HAP-1 (cell line): ENCODE measurements at places on chromosomes 6 and 20.

GRCh38 chr6:152091201-152091600 is 283.7 kb downstream of the ESR1 start:
- no peak for DNase-seq

GRCh38 chr20:36483919-36484808 is 57.2 kb upstream of the MYL9 start:
- DNase-seq = no peak

DNA sequence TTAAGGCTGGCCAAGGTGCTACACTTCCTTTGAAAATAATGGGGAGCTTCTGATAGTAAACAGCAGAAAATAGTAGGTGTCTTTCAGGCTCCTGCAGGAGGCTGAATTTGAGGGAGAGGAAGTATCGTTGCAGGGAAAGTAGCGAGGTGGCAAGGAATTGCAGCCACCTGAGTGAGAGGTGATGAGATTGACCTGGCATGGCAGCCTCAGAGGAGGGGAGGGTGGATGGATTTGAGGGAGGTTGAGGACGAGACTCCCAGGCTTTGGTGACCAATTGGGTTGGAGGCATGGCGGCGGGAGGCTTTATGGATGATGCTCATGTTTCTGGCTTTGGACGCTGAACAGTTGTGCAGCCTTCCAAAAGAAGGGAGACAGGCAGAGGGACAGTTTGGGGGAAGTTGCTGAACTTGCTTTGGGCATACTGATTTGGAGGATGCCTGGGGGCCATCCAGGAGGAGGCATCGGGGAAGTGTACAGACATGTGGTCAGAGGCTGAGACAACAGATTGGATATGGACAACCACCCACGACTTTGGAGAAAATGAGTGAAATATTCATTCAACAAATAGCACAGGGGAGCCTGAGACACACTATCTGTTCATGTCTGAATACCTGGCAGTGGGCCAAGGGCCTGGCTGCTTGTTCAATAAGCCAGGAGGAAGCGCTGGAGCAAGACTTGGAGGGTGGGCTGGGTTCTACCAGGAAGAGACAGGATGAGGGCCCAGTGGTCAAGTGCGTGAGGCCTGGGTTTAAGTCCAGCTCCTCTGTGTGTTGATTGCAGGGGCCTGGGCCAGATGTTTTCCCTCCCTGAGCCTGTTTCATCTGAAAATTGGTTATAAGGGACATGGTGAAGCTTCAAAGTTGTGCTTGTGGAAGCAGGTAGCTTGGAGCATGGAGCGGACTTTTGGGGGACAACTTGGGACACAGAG is 113.2 kb downstream of the CEBPB start:
- DNase-seq = no peak

DNA sequence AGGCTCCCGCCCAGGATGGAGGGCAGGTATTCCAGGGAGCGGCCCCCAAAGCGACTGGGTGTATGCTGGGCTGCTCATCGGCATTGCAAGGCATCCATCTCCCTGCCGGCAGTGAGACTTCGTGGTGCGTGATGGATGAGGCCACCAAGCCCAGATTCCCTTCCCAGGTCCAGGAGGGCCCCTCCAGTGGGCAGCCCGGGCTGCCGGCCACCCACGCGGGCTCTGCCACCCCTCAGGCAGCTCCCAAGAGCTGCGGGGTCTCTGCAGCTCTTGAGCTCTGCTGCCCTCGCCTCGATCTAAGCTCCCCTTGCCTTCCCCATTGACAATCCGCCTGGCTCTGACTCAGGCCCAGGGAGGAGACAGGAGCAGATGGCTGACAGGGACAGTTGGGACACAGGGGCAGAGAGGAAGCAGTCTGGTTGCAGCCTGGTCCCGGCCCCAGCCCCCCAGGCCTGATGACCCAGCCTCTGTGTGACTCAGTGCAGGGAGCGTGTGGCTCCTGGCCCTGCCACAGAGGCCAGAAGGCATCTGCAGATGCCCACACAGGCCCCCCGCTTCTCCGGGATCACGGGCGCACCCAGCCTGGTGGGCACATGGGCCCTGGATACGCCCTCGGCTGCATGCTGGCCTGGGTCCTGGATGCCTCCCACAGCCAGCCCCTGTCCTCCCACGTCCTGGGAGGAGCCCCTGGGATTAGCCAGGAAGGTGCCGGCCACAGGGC is 33.0 kb downstream of the SLCO4A1 start:
- no peak for DNase-seq

DNA sequence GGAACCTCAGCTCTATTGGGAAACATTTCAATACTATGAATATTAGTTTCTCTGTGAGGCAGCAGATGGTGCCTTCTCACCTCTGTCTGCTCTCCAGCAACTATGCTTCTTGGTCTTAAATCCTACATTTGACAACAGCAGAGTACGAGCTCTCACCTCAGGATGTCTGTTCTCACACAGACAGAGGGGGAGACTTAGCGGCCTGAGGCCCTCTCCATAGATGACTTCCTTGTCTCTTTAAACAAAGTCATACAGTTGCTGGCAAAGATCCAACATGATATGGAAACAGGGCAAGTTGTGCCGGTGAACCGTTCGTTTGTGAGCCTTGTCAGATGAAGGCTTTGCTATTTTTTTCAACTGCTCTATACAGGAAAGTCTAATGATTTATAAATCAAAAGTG is 43.7 kb upstream of the GABRR1 start:
- DNase-seq = no peak

GRCh38 chr6:29982097-29982496 is 39.8 kb downstream of the HLA-A start:
- no peak for DNase-seq

DNA sequence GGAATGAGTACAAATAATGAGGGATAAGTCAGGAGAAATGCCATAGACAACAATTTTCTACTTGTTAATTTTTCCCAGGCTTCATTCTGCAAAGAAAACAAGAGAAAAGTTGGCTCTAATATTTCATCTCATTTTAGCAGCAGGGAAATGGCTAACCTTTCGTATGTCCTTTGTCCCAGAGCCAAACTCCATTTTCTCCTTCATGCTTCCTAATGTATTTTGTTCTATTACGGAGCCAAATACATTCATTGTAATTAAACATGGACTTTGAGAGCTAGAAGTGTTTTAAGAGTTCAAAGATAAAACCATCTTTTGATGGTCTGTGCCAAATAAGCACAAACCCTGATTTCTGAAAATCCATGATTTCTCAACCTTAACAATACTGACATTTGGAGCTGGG is 136.9 kb downstream of the PTCHD4 start:
- DNase-seq = no peak

GRCh38 chr6:154481521-154482013 is 28.9 kb downstream of the CNKSR3 start:
- no peak for DNase-seq

DNA sequence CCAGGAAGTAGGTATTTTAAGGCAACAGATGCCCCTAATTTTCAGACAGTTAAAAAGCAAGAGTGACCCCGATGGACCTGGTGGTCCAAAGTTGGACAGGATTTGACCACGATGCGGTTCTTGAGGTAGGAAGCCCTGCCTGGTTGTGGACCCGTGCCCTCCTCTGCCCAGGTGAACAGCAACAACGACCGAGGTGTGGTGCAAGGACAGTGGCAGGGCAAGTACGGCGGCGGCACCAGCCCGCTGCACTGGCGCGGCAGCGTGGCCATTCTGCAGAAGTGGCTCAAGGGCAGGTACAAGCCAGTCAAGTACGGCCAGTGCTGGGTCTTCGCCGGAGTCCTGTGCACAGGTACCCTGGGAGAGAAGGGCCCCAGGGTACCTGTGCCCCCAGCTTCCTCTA is 18.7 kb downstream of the TGM6 start:
- DNase-seq = no peak

DNA sequence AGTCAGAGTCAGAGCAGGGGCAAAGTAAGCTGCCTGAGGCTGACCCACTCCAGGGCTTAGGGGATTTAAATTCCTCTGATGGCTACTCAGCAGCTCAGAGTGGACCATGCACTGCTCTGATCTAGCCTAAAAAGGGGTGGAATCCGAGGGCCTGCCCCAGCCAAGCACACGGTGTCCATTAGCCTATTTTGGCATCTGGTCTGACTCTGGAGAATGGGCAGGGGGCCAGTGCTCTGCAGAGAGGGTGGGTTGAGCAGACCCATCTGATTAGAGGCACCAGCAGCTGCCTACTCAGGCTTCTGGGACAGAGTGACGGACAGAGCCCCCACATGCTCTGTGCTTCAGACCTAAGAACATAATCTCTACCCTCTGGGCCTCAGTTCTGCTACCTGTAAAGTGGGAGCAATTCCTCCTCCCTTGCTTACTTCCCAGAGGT is 25.9 kb upstream of the TGM2 start:
- no peak for DNase-seq

DNA sequence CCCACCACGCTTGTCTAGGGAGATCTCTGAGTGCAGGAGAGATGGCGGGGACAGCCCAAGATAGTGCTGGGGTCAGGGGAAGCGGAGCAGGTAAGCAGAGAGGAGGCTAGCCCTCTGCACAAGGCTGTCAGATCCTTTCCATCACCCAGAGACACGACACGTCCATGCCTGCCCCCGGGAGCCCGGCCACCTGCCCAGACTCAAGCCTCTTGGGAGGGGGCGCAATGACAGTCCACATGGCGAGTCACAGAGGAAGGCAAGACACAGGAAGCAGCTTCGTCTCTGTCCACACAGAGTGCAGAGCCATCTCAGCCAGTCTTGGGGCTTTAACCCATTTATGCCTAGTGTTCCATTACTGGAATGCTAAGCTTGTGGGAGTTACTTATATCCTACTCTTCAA is 78.4 kb downstream of the PREX1 start:
- DNase-seq = no peak

DNA sequence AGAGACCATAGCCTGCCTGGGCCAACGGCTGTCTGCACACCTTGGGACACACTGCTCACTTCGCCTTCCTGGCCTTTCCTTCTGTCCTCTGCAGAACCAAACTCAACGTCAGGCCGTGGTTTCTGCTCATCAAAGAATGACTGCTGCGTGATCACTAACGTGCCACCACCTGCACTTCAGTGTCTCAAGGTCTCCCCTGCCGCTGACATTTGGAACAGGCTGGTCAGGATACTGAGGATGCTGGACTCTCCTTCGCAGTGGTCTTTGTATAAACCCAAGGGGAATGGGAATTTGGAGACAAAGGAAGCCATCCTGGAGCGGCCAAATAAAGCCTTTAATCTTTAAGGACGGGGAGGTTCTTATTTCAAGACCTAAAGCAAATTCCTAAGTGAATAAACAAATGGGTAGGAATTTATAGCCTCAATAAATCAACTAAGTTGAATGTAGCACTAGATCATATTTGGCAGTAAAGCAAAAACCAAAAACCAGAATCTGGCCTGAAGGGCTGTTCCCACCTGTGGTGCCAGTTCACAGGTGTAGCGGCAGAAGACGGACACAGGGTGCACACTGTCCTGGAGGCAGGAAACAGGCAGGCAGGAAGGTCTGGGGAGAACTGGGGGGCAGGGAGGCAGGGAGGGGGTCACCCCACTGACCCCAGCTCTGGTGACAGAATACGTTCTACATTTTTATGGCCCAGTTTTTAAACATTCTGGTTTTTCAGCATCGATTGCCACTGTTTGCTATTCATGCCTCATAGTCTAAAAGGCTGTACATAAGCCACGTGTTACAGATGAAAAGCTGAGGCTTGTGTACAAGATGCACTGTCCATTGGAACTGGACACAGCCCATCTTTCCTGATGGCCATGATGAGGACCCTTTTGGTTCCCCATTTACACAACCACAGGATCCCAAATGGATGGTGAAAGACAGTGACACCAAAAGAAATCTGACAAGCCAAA is 36.6 kb downstream of the ABHD12 start:
- peak; percentile 50 for DNase-seq

GRCh38 chr20:47146686-47147085 is 209.8 kb downstream of the ZMYND8 start:
- no peak for DNase-seq

GRCh38 chr6:45707176-45707575 is 308.5 kb downstream of the CLIC5 start:
- no peak for DNase-seq

GRCh38 chr20:8399947-8400346 is 267.9 kb downstream of the PLCB1 start:
- no peak for DNase-seq

DNA sequence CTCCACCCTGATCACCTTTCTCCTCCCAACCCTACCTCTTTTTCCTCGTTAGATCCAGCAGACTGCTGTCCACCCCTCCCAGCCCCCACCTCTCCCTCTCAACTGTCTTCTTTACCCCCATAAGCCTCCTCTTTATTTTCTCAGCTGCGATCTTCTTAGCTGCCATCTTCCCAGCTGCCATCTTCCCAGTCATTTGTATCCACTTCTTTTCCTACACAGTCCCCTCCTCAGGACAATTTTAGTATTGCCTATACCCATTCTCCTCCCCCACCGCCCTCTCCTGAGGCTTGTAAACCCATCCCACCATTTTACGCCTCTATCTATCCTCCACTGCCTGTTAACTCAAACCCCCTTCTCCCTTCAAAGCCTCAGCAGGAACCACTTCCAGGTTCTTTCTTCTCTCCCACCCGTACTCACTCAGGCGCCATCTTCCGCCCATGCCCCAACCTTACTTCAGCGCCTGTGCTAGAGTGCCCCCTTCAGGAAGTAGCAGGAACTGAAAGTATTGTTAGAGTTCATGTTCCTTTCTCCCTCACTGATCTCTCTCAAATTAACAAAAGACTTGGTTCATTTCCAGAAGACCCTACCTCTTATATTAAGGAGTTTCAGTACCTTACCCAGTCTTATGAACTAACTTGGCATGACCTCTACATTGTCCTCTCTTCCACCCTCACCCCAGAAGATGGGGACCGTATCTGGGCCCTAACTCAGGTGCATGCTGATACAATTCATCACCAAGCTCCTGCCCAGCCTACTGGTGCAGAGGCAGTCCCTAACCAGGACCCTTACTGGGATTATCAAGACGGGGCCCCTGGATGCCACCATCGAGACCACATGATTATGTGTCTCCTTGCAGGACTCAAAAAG is 236.0 kb downstream of the ADGRG6 start:
- peak; percentile 71 for DNase-seq

- DNase-seq = no peak
These were observed 771.2 kb downstream of the KIF16B start for GRCh38 chr20:15802020-15802419.

- no peak for DNase-seq
These were observed 30.8 kb downstream of the AGPAT4 start for GRCh38 chr6:161242779-161243693.

DNA sequence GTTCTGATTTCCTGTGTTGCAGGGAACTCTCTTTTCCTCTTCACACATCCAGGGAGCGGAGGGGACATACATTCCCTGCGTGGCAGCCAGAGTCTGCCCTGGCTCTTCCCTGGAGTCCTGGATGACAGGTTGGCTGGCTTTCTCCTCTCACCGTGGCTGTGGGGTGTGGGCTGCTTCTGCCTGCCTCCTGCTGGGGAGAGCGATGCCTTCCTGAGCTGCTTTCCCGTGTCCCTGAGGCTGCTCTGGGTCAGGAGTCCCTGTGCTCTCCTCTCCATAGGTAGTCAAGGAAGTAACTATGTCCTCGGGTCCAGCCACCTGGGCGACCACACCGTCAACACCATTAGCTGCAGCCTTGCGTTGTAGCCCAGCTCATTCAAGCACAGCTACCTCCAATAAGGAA is 451.7 kb downstream of the QKI start:
- no peak for DNase-seq

- DNase-seq = no peak
These were observed 73.6 kb downstream of the TRERF1 start for GRCh38 chr6:42378125-42378524.

- DNase-seq = no peak
These were observed 178.4 kb upstream of the EYA4 start for GRCh38 chr6:133062696-133063306.

GRCh38 chr6:18139935-18140621 is 14.8 kb downstream of the TPMT start:
- DNase-seq = no peak
